ENCODE measurements at places on chromosomes 2 and 18.
A peak's percentile ranks its signal among the peaks of the same experiment; 100 is the strongest.

DNA sequence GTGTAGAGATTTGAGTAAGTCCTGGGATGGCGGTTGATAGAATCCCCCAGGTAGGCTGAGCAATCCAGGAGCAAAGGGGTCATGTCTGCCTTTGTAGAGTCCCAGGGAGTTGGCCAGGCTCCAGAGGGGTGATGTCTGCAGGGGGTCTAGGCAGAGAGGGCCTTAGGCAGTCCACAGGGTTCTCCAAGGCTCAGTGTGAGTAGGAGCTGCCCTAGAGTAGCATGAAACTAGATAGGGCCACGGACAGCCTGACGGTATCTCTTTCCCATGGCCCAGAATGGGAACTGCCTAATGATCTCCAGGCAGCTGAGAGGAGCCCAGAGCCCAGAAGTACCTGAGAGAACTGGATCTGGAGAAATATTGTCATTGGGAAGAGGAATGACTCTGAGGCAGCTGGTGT is 9.0 kb upstream of the FAM136A start:
- no peak for DNase-seq

- DNase-seq = no peak
Measured at GRCh38 chr2:83578405-83578804, 880.7 kb downstream of the SUCLG1 start.

DNA sequence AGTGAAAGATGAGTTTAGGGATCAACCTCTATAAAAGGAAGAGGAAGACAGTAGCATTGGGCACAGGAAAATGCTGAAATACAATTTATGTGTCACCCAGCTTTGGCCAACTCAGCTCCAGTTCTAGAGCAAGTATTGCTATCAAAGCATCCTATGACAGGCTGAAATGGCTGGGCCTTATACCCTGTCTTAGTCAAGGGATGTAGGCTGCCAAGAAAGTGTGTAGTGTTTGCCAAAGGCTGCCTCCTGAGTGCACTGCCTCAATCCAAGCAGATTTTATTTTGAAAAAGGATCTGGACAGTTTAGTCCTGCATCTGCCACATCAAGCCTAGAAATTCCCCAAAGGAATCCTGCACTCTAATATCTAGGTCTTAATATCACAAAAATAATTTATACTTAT is 359.9 kb upstream of the ZC3H15 start:
- DNase-seq = no peak

GRCh38 chr2:10658914-10659257 is 30.9 kb downstream of the NOL10 start:
- DNase-seq = no peak

DNA sequence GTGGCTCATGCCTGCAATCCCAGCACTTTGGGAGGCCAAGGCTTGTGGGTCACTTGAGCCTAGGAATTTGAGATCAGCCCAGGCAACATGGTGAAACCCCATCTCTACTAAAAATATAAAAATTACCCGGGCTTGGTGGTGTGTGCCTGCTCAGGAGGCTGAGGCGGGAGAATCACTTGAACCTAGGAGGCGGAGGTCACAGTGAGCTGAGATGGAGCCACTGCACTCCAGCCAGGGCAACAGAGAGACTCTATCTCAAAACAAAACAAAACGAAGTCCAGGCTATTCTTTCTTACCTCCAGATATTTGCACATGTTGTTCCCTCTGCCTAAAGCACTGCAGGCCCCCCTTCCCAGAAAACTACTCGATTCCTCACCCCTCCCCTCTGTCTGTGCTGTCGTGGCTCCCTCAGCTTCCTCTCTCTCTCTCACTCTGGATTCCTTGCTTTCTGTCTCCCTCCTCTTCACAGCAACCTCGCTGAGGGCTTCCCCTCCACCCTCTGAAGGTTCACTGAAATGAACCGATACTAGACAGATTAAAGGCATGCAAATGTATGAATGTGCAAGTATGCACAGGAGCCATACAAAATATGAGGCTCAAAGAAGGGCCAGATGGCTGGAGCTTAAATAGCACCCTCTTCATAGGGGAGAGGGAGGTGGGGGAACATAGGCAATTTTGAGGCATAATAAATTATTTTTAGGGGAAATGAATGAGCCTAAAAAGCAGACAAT is 18.5 kb downstream of the TMEM177 start:
- DNase-seq = no peak

DNA sequence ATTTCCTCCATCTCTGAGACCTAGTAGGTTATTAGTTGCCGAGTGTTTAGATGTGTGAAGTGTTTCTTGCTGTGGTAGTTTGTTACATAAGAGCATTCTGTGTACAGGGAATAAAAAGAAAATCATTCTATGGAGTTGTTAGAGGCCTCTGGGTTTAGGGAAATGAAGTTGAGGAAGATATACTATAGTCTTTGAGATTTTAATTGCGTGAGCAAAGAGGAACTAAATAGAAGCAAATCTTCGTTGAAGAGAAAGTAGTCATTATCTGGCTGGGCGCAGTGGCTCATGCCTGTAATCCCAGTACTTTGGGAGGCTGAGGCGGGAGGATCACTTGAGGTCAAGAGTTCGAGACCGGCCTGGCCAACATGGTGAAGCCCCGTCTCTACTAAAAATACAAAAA is 19.0 kb downstream of the USP39 start:
- no peak for DNase-seq

- no peak for DNase-seq
Measured at GRCh38 chr2:10329880-10330699, 27.4 kb downstream of the HPCAL1 start.

DNA sequence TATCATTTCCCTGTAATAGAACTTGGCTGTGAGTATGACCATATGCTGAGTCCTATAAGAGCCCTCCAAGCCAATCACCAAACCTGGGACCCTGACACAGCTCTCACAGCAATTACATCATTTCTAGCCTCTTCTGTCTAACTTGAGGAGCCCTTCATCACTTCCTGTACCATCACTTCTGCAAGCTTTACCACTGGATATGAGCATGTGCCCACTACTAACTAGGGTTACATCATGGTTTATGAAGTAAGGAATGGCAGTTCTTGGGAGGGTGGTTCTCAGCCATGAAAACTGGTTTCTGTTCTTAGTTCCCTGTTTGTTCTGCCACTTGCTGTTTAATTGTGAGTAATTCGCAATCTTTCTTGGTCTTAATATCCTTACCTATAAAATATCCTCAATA is 31.0 kb upstream of the EPB41L3 start:
- DNase-seq = no peak

- DNase-seq = no peak
Measured at GRCh38 chr2:5868931-5869330, 176.7 kb downstream of the SOX11 start.

DNA sequence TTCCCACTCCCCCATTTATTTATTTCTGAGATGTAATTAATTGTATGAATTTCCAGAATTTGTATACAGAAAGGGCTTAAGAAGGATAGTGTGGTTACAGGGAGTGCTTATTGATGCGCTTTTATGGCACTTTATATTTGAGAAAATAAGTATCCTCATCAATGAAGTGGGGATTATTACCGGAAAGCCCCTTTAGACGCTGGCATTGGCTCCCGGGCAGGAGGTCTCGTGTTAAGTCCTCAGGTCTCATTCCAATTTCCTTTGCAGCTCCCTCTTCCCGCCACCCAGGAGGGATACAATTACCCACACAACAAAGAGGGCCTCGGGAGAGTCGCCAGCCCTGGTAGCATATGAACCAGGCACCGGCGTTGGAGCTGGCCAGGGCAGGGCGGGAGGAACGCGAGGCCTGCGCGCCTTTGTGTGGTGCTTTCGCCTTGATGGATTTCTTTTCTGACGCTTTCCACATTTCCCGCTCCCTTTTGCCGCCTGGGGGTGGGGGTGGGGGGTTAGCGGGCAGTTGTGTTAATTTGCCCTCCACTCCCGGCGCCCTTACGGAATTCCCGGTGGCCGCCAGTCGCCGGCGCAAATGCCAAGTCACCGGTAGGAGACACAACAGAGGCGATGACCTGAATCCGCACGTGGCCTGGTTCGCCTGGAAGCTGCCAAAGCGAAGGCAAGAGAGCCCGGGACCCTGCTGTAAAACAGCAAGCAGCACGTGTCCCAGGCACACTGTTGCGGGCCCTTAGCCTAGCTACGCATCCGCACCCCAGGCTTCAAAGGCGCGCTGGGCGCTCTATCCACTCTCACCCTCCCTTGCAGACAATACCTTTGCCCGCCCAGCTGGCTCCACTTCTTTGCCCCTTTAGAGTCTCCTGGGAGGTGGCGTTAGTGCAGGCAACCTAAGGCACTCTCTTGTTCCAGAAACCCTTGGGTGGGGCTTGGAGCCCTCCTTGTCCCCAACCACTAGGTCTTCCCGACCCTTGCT is 3.3 kb downstream of the GAD1 start:
- DNase-seq = no peak

- DNase-seq = no peak
Measured at GRCh38 chr2:97653473-97653872, 7.6 kb downstream of the COX5B start.

DNA sequence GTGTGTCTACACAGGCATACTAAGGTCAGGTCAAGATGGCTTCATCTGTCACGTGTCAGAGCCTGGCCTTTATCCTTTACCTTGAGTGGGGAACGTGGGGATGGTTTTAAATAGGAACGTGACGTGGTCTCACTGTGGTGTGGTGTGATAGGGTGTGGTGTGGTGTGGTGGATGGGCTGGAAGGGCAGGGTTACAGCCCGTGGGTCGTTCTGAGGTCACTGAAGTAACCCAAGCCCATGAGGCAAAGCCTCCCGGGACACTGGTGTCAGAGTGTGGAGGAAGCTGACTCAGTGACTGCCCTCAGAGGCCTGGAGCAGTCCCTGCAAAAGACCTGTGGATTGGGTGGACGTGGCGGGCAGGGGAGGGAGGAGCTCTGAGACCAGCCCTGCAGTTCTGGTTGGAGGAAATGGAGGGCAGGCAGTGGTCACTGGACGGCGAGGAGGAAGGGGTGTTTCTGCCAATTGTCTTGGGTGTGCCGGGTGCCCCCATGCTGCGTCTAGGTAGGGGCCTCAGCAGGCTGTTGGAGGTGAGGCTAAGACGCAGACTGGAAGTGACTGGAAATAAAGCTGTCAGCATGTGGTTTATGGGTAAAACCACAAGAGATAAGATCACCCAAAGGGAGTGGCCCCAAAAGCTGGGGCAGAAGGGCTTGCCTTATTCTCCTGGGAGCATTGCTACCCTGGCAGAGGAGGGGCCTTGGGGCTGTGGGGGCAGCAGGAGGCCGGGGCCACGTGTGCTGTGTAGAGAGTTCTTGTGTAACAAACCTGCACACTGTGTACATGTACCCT is 84.8 kb downstream of the SH3RF3 start:
- DNase-seq = peak; percentile 67

GRCh38 chr2:75594596-75594995 is 33.9 kb upstream of the EVA1A start:
- DNase-seq = no peak

DNA sequence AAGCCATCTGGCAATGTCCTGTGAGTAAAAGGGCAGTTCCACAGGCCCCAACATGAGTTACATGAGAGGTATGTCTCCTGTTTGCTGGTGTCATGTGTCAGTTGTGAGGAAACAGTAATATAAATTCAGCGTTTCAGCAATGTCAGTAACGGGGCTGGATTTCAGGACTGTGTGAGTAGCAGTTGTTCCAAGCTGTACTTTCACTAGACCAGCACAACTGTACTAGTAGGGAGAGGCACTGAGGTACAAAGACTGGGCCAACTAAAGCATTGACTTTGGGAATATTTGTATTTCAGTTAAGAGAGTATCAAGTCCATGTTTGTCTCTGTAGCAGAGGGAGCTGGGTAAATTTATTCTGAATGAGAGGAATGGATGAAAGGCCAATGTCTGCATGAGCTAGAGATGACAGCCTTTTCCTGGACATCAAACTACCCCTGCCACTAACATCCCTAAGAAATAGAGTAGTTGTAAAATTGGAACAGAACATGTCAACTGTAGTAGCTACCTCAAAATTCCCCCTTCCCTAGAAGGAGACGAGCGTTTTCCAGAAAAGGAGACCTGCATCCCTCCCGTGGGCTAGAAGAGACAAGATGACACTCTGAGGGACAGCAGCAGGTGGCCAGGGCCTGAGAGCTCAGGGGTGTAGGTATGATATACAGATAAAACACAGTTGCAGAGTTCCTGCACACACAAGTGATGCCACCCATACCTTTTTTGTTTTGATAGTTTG is 24.4 kb downstream of the EIF4E2 start:
- no peak for DNase-seq
